ENCODE measurements at places on chromosomes 16 and 17.

DNA sequence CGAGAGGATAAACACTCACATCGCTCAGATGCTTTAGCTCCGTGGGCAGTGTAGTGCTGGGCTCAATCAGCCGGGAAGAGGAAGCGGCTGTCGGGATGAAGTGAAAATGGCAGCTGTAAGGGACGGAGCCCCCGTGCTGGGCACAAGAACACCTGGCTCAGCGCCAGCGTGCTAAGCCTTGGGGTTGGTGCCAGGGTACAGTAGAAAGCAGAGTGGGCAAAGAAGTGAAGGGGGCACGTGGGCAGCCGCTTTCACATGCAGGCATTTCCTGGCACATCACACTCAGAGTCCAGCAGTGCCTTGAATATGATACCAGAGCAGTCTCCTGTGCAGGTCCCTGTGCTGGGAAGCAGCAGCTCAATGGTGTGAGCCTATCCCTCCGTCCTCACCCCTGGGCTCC, 51.1 kb upstream of the FOXF1 start:
- no peak for DNase-seq

DNA sequence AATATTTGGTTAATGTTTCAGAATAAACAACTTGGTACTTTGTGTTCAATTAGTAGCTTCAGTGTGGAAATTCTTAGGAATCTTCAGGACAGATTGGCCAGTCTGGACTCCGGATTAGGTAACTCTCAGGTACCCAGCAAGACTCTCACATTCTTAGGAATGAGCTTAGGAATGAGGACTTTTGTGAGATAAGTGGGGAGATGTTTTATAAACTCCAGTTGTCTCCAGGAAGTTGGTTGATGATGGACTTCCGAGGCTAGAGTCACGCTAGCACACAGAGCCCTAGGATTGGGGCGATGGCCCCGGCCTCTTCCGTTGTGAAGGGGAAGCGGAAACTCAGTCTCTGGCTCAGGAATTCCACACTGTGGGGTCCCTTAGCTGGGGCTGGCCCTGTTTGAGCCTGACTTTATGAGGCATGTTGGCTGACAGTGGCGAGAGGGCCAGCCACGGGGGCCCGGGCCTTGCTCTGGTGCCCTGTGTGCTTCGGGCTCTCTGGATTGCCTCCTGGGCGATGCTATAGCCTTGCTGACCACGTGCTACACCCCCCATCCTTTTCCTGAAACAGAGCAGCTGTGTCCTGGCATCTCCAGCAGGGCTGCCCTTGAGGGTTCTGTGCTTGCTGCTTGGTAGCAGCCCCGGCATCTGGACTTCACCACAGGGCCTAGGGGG, 32.4 kb downstream of the RAB11FIP3 start:
- no peak for DNase-seq

- peak; percentile 49 for DNase-seq
These were observed 123.6 kb downstream of the MRTFB start for GRCh38 chr16:14194721-14195120.

DNA sequence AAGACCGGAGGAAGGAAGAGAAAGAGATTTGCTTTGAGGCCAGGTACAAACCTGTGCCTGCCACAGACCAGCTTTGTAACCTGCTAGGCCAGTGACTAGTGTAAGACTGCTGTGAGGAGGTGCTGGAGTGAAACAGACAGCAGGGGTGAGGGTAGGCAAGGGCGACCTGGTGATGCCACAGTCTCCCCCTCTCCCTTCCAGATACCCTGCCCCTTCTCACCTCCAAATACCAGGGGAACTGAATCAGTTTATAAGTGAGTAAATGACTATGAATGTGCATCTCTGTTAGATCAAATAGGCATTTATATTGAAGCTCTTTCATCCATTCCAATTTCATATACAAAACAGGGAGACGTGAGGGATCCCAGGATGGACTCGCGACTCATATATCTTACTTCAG, 9.4 kb downstream of the SEC14L1 start:
- DNase-seq, result no peak

GRCh38 chr17:65060631-65061254, 4.2 kb upstream of the GNA13 start:
- DNase-seq, result no peak

GRCh38 chr17:33028778-33029177, 37.1 kb downstream of the SPACA3 start:
- no peak for DNase-seq

DNA sequence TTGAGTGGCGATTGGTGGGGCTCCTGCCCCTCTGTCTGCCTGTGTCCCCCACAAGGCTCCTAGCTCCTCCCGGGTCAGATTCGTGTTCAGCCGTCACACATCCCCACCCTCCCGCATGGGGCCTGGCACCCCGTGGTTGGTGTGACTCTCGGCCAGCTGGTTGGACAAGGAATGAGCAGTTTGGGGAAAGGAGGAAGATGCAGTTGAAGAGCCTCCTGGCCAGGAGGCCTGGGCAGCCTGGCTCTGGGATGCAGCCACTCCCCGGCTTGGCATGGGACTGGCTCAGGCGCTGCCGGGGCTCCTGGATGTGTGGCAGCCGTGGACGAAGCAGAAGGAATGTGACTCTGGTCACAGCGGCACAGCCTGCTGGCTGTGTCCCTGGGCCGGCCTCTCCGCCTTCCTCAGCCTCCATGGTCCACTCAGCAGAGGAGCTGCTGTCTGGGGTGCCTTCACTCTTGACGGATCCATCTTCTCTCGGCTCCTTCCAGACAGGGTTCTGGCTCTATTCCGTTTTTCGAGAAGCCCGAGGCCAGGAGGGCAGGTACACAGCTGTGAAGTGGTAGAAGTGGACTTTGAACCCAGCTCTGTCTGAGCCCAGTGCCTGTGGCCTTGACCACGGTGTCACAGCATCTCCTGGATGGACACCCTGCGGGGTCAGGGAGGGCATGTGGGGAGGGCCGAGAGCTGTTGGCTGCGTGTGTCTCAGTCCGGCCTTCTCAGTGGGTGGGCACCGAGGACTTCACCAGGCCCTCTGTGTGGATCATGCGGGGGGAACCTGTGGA, 2.1 kb downstream of the TRAF7 start:
- DNase-seq, result no peak
